ENCODE measurements at places on chromosomes 7 and 10. TPM values are rescaled to one million over a fixed set of nuclear protein-coding genes. Genes with fewer than 3 reads are reported as not detected.

DNA sequence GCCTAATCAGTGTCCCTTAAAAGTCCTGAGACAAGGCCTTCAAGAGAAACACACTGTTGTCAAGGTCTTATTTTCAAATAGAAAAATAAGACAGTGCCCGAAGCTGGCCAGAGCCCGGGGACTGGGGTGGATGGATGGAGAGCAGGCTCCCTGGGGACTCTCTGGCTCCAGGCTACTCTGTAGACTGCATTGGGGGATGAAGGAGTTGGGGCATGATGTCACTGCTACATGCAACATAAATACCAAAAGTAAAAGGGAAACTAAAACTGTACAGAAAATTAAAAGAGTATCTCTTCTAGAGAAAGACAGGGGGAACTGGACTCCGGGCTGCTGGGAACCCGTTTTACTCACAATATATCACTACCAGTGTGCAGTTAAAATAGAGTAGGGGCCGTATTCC, 629.8 kb downstream of the KCNMA1 start:
- no peak overlapping the region for H3K4me3 ChIP-seq
- DNase-seq: peak; percentile 4
- H3K36me3 ChIP-seq: no peaks in the 10 kb centered on the region
- H3K27ac ChIP-seq: no peak overlapping the region
- H3K4me1 ChIP-seq: no peaks in the 10 kb centered on the region

DNA sequence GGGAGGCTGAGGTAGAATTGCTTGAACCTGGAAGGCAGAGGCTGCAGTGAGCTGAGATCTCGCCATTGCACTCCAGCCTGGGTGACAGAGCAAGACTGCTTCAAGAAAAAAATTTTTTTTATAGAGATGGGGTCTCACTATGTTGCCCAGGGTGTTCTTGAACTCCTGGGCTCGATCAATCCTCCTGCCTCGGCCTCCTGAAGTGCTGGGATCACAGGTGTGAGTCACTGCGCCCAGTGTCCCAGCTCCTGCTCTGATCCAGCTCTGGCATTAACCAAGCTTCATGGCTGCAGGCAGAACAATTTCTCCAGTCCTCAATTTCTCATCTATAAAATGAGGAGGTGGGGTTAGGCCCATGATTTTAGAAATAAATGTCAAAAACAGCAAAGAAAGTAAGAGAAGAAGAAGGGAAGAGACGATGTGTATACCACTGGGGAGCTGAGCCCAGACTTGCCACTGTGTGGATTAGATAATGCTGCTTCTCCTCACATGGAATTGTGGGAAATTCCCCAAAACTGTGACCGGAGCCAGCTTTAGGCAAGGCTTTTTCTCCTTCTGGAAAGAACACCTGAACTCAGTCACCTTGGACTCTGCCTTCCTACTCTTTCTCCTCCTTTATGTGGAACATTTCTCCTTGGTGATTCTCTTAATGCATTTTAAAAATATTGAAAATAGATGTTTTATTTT, 25.5 kb downstream of the IL15RA start:
- peaks cover 3% of the 10 kb centered on the region for H3K27me3 ChIP-seq
- H3K4me1 ChIP-seq: no peaks in the 10 kb centered on the region
- DNase-seq: no peak
- H3K36me3 ChIP-seq: no peaks in the 10 kb centered on the region
- no peak overlapping the region for H3K27ac ChIP-seq
- H3K4me3 ChIP-seq: no peak overlapping the region

DNA sequence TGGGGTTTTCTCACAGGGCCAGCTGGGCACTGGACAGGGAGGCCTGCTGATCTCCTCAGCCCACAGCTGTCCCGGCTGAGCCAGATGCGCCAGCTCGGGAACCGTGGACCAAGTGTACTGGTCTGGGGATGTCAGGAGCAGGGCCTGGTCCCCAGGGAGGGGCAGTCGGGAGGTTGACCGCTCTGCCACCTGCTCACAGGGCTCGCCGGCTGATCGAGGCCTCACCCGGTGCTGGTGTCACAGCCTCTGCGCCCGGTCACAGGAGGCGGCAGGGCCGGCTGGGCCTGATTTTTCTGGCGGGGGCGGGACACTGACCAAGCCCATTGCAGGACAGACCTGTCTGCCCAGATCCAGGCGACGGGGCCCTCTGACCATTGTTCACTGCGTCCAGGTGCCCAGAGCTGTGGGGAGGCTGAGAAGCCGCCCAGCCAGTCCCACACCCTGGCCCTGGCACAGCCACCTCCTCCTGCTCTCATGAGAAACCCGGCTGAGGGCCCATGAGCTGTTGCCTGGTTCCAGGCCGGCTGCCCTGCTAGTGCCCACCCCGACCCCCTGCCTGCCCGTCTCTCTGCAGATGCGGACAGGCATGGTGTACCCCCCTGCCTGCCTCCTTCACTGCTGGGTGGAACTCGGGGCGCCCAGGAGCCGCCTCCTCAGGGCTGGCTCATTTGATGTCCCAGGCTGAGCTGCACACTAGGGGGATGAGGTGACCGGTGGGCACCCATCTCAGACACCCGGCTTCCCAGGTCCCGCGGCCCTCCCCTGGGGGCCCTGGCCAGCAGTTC, 3.0 kb upstream of the TMEM184A start:
- H3K4me1 ChIP-seq: peaks cover 8% of the 10 kb centered on the region
- H3K4me3 ChIP-seq: no peak overlapping the region
- no peak for DNase-seq
- H3K27ac ChIP-seq: no peak overlapping the region

DNA sequence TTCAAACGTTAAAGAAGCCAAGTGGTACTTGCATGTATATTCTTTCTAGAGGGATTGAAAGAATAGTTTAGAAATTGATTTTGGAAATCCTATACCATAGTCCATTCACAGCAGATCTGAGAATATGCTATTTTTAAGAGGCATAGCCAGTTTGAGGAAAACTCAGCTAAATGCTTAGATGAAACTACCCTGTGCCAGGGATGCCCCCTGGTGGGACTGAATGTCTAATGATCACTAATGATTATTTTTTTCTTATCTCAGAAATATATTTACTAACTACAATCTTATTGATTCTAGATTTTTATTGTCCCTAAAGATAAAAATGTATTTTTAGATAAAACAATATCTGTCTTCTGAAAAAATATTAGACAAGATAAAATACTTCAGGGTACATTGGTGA, 844.9 kb upstream of the PHF14 start:
- no peaks in the 10 kb centered on the region for H3K27me3 ChIP-seq
- H3K36me3 ChIP-seq: no peaks in the 10 kb centered on the region
- H3K4me3 ChIP-seq: no peak overlapping the region
- DNase-seq: peak; percentile 50
- H3K4me1 ChIP-seq: no peaks in the 10 kb centered on the region

GRCh38 chr7:132140341-132140740, 435.9 kb downstream of the PLXNA4 start:
- no peaks in the 10 kb centered on the region for H3K27me3 ChIP-seq
- H3K4me1 ChIP-seq: 0 out of 2 replicates have a peak, but pooled peaks cover 2% of the 10 kb centered on the region
- H3K27ac ChIP-seq: no peak overlapping the region
- DNase-seq: peak; percentile 29
- H3K4me3 ChIP-seq: no peak overlapping the region

- no peak for DNase-seq
- no peaks in the 10 kb centered on the region for H3K36me3 ChIP-seq
- peaks cover 3% of the 10 kb centered on the region for H3K4me1 ChIP-seq
- H3K27me3 ChIP-seq: no peaks in the 10 kb centered on the region
- H3K4me3 ChIP-seq: no peak overlapping the region
Measured at GRCh38 chr7:101910991-101911799, 93.8 kb downstream of the CUX1 start.

- H3K27ac ChIP-seq: no peak overlapping the region
- peaks cover 6% of the 10 kb centered on the region for H3K36me3 ChIP-seq
- DNase-seq: peak; percentile 89
- no peaks in the 10 kb centered on the region for H3K4me1 ChIP-seq
- no peak overlapping the region for H3K4me3 ChIP-seq
Measured at GRCh38 chr7:117212969-117213877, 109.6 kb downstream of the WNT2 start.

- H3K36me3 ChIP-seq: no peaks in the 10 kb centered on the region
- H3K27me3 ChIP-seq: no peaks in the 10 kb centered on the region
- no peak for DNase-seq
- H3K4me1 ChIP-seq: peaks cover 12% of the 10 kb centered on the region
- H3K4me3 ChIP-seq: no peak overlapping the region
Measured at GRCh38 chr10:70650718-70651117, 21.6 kb upstream of the ADAMTS14 start.

DNA sequence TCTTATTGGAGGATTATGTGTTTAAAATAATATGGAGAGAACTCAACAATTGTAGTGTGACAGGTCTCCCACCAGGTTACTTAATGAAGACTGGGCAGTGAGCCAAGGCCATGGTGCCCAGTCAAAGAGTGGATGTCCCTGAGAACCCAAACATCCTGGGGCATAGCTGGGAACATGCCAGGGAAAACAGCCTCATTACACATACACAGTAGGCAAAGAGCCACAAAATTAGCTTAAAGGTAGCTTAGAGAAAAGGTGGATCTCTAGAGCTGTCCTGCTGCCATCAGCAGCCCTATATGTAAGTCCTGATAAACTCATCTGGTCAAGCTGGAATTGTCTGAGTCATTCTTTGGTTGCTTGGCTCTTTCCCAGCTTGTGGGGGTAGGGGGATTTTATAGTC, 287.8 kb downstream of the PHF14 start:
- H3K4me1 ChIP-seq: peaks cover 29% of the 10 kb centered on the region
- no peak overlapping the region for H3K4me3 ChIP-seq
- H3K27ac ChIP-seq: no peak overlapping the region
- DNase-seq: peak; percentile 69

DNA sequence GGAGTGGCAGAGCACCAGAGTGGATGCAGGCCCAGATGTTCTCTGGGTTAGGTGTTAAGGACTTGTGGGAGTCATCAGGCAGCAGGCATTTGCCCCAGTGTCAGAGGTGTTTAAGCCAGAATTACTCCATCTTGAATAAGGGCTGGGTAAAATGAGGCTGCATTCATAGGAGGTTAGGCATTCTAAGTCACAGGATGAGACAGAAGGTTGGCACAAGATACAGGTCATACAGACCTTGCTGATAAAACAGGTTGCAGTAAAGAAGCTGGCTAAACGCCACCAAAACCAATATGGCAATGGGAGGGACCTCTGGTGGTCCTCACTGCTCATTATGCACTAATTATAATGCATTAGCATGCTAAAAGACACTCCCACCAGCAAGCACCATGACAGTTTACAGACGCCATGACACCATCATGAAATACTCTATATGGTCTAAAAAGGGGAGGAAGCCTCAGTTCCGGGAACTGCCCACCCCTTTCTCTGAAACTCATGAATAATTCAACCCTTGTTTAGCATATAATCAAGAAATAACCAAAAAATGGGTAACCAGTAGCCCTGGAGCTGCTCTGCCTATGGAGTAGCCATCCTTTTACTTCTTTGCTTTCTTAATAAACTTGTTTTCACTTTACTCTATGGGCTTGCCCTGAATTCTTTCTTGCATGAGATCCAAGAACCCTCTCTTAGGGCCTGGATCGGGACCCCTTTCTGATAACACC, 882 bp upstream of the LRRC61 start:
- peaks cover 23% of the 10 kb centered on the region for H3K4me1 ChIP-seq
- no peak overlapping the region for H3K27ac ChIP-seq
- no peak for DNase-seq

DNA sequence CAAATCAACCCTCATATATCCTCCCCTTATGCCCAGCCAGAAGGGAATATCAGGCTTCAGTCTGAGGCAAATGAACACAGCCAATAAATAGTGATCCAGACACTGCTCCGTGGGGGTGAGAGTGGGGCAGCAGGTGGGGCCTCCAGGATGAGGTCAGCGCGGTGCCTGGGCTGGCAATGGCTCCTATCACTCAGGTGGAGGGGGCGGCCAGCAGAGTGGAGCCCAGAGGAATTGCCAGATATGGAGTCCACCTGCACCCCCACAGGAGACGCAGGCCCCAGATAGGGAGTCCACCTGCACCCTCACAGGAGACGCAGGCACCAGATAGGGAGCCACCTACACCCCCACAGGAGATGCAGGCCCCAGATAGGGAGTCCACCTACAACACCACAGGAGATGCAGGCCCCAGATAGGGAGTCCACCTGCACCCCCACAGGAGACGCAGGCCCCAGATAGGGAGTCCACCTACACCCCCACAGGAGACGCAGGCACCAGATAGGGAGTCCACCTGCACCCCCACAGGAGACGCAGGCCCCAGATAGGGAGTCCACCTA, 78.0 kb upstream of the PPP2R2D start:
- H3K4me1 ChIP-seq: no peaks in the 10 kb centered on the region
- no peaks in the 10 kb centered on the region for H3K27me3 ChIP-seq
- no peaks in the 10 kb centered on the region for H3K36me3 ChIP-seq
- H3K4me3 ChIP-seq: no peak overlapping the region

GRCh38 chr7:104971290-104972071, 42.5 kb upstream of the KMT2E start:
- H3K4me3 ChIP-seq: no peak overlapping the region
- no peaks in the 10 kb centered on the region for H3K27me3 ChIP-seq
- H3K4me1 ChIP-seq: no peaks in the 10 kb centered on the region

DNA sequence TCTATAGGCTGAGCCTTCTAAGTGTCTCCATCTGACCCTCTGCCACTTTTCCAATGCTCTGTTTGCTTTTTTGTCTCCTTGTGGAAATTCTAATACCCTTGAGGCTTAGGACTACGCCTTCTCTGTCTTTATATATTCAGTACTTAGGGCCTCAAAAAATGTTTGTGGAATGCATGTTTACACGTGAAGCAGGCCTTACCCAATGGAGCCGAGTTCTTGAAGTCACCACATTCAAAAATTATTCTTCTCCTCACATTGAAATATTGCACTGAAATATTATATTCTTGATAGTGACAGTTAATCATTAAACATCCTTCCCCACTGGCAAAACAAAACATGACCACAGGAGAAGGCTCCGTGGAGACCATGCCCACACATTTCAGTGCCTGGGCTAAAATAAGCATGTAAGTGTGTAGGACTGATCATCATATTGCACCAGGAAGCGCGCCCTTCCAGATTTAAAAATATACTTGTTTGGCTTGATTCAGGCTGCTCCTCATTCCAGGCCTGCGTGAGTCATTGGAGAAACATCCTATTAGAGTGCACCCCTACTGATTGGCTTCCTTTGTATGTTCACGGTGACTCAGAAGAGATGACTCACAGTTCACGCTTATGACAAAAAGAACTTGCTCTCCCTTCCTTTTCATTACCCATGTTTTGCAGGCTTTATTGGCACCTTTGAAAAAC, 307.4 kb upstream of the AOAH start:
- H3K4me1 ChIP-seq: peaks cover 43% of the 10 kb centered on the region
- H3K27me3 ChIP-seq: no peaks in the 10 kb centered on the region
- DNase-seq: peak; percentile 93
- H3K36me3 ChIP-seq: no peaks in the 10 kb centered on the region
- no peak overlapping the region for H3K4me3 ChIP-seq

SRGN gene
- 0.59 TPM for total RNA-seq

SLC18A3 gene
- not detected for total RNA-seq

SFXN2 gene
- total RNA-seq: 14.4 TPM

LIPM gene
- not detected for total RNA-seq

SYT15 gene
- total RNA-seq: 0.08 TPM

SFRP5 gene
- total RNA-seq: not detected

NPFFR1 gene
- total RNA-seq: not detected

PRKCQ gene
- total RNA-seq: 1.3 TPM

CDC14C gene
- 0.15 TPM for total RNA-seq

NPTX2 gene
- total RNA-seq: not detected

AZGP1 gene
- not detected for total RNA-seq

POM121L12 gene
- not detected for total RNA-seq

Data from SJCRH30 (cell line).